Activated T-cell treated with anti-CD3 and anti-CD28 coated beads for 1 hour (primary cell): ENCODE measurements at places on chromosomes 11 and 22.

DNA sequence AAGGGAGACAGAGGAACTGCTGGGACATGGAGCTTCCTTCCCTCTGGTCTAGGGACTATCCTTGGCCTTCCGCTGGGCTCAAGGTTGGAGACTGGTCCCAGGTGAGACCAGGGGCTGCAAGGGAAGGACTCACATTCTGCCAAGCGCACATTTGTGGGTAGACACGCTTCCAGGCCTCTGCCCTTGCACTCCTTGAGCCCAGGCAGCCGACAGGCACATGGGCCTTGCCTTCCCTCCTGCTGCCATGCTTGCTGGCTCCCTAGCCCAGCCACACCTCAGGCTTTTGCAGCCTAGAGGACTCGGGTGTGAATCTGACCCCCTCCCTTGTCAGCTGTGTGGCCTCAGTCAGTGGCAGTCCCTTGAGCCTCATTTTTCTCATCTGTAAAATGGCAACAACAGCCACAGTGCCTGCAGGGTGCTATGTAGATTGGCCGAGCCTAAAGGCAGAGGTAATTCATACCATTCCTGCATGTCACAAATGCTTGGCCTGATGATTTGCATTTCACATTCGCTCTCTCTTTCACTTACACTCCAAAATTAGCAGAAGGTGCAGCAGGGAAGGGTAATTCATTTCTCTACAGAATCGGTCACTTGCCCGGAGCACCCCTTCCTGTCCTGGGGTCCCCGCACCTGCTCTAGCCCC is 57.6 kb upstream of the NECTIN1 start:
- no peak for DNase-seq

DNA sequence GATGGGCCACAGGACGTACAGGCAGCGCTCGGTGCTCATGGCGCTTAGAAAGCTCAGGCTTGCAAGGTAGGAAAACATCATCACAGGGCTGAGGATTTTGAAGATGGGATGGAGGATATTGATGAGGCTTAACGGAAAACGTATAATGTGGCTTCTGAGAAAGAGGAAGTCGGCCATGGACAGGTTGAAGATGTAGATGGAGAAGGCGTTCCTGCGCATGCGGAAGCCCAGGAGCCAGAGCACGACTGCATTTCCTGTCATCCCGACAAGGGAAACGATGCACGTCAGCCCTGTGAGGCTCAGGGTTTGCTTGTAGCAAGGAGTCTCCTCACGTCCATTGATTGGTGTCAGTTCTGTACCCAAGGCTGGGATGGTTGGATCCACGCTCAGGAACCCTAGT is 17.4 kb upstream of the MRGPRX1 start:
- no peak for DNase-seq

DNA sequence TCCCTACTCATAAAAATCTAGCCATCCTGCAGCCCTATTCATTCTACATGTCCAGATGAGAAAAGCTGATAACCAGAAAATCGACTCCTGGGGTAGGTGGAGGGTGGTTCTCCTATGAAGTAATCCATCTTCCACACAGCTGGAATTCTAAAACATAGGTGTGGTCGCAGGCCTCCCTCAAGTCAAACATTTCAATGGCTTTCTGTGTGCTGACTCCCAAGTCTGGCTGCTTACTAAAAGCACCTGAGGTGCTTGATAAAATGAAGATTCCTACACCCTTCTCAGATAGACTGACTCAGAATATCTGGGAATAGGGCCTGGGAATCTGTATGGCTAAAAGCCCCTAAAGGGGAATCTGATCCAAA is 26.1 kb downstream of the IRAG1 start:
- DNase-seq: no peak

DNA sequence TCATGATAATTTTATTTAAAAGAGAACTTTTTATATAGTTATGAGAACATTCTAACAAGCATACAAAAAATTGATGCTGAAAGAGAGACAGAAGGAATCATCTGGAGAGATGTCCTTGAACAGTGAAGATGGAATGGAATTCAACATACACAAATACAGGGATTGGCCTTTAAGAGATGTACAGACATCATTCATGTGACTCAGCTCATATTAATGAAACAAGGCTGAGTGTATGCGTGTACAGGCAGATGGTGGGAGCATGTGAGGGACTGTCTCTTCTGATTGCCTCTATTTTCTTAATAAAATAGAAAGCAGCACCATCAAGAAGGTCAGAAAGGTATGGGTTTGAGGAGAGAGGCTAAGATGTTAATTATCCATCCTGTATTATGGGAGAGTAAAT is 793.3 kb downstream of the CNTN5 start:
- no peak for DNase-seq

DNA sequence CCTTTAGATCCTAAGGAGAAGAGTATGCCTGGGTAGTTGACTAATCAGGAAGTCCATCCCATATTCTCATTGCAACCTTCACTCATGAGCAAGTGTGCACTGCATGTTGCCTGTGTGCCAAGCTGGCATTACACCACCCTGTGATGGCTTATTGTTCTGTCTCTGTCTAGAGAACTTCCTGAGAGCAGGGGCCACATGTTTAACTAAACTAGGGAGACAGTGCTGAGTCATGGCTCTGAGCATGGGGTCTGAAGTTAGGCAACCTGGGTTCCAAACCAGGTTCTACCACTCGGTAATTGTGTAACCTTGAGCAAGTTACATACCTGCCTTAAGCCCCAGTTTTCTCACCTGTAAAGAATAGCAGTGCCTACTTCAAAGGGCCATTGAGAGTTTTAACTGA is 39.6 kb downstream of the CSNK2A3 start:
- no peak for DNase-seq

DNA sequence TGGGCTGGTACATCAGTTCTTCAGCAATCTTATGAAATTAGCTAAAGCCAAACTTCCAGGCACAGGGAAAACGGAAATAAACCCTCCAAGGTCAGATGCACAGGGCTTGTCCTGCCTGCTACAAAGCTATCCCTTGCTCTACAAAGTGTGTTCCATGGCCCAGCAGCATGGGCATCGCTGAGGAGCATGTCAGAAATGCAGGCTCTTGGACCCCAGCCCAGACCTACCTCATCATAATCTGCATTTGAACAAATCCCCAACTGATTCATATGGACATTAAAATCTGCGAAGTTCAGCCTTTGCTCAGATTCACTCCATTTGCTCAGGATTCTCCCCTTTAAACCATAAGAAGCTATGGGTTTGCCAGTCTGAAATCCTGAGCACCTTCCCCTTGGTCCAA is 129.7 kb upstream of the CSNK2A3 start:
- no peak for DNase-seq

DNA sequence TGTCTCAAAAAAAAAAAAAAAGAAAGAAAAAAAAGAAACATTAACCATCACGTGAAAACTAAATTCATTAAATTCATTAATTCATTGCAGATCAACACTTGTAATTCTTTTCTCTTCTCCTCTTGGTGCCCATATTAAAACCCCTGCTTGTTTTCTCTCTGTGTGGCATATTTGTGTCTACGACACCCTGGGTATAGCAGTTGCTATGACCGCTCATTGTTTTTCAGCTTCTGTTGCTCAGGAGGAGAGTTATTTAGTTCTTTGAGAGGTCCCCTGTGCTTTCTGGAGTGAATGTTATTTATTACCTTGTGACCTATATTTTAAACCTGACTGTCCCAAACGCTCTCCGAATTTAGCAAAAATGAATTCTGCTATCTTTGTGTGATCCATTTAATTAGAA is 62.3 kb upstream of the CLMP start:
- DNase-seq: no peak

DNA sequence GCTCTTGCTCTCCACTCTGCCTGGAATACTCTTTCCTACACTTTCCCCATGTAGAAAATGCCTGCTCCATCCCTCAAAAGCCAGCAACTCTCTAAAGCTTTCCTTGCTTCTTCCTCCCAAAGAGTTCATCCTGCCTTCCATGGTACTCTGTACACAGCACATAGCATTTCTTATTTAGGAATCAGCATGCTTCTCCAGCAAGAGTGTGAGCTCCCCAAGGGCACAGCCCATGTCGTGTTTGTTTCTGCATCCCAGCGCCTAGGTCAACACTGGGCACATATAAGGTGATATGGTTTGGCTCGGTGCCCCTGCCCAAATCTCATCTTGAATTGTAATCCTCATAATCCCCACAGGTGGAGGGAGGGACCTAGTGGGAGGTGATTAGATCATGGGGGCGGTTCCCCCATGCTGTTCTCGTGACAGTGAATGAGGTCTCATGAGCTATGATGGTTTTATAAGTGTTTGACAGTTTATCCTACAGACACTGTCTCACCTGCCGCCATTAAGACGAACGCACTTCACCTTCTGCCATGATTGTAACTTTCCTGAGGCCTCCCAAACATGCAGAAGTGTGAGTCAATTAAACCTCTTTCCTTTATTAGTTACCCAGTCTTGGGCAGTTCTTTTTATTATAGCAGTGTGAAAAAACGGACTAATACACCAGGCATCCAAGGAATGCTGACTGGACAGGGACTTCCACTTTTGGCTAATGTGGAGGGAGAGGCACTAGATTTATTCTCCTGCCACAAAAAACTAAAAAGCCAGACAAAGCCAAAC is 8.2 kb downstream of the VPS37C start:
- no peak for DNase-seq

DNA sequence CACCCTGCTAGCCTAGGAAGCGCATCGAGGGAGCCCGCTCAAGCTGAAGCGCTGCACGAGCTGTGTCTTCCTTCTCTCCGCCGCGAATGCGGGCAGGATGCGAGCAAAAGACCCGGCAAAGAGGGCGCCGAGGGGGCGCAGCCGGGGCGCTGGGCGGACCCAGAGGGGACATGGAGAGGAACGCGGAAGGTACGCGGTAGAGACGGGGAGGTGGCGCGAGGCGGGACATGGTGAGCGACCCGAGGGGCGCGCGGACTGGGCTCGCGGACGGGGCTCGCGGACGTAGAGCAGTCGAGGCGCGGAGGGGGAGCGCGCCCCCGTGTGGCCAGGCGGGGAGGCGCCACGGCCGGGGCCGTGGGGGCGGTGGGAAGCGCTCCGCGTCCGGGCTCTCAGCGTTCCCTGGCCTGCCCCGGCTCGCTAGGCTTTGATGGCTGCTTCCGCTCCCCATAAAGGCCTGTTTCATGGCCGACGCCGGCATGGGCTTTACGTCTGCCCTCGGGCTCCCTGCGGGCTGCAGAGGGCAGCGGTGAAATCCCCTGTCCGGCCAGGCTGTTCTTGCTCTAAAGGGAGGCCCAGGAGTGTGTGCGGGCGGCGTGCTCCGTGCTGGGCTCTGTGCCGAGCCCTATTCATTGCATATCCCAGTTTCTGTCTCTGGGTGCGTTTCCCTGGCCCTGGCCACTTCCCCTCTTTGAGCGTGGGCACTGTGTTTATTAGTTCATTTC is 31.2 kb upstream of the TRIM29 start:
- DNase-seq: peak; percentile 45

- no peak for DNase-seq
Observed at GRCh38 chr11:69339041-69339733, 45.2 kb downstream of the MYEOV start.

DNA sequence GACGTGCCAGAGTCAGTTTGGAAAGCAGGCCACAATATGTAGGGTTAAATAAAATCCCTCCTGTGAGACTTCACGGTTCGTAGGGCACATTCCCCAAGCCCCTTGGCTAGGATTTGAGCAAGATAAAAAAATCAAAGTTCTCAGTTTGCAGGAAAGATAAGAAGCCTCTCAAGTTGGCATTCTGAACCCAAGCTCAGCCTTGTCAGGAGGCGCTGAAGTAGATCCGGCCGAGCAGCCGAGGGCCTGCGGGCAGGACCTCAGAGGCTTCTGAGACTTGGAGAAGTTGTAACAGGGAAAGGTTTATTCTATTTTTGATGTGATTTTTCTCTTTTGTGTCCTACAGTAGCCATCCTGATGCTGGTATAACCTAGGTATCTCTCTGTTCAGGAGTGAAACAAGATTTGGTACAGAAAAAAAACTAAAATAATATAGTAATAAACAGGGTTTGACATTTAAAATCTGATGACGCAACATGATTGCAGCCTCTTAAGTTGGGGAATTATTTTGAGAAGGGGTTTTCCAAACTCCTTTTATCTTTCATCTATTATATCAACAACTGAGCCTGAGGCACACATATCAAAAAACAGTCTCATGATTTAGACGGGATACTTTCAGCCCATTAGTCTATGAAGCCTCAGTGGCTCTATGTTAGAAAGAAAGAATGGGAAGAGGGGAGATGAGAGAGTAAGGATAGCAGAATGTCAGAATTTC is 10.1 kb downstream of the PATE2 start:
- no peak for DNase-seq

- no peak for DNase-seq
Observed at GRCh38 chr11:10023212-10023611, 270.8 kb downstream of the SBF2 start.

DNA sequence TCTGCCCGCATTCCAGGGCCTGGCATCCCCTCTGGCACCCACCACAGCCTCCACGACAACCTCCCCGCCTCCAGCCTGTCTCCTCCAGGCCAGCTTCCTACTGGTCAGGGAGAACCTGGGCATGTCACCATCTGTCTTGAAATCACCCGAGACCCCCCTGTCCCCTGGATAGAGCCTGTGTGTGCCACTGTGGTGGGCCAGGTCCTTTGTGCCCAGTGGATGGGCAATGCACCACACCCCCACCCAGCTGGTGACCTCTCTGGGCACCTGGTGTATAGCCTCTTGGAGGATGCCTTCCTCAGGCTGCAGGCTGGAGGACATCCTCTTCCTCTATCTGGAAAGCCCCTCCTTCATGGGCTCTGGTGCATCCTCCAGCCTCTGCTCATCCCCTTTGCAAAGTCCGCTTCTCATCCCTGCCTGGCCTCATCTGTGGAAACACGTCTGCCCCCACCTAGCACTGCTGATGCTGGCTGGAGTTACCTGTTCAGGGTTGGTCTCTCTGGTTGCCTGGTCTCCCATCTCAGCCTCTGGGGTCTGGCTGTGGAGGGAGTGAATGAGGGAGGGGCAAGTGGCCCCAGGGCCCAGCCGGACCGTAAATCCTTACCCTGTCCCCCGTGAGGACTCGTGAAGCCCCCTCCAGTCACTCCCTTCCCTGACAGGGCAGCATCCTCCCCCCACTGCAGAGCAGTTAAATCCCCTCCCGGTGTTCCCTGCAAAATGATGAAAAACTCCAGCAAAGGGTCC is 589.6 kb downstream of the TBC1D22A start:
- no peak for DNase-seq

DNA sequence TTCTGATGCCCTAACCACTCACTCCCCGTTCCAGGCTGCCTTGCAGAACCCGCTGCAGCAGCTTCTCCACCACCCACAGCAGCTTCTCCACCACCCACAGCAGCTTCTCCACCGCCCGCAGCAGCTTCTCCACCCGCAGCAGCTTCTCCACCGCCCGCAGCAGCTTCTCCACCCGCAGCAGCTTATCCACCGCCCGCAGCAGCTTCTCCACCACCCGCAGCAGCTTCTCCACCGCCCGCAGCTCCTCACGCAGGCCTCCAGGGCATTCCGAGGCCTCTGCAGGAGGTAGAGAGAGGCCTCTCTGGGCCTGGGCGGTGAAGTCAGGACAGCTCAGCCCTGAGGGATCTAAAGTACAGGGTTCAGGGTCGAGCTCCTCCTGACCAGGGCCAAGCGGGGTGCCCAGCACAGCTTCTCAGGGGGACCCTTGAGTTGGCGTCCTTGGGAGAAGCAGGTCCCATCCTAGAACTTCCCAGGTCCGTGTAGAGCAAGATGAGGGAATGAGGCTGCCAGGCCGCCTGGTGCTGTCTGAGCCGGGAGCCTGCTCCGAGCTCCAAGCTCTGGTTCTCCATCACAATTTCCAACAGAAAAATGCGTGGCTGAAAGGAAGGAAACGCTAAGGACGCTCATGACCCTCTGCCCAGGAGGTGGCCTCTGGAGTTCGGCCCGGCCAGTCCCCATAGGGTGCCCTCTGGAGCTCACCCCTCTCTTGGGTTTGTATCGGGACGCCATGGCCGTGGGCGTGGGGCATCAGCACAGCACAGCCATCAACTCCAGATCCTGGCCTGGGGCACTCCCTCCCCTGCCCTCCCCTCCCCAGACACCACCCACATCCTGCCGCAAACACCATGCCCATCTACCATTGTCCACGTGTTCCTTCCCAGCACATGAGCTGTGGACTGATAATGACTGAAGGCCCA is 528.6 kb downstream of the BRD1 start:
- DNase-seq: no peak
